HS-5 (cell line): ENCODE measurements at places on chromosomes 16 and 17.

- DNase-seq, result no peak
Measured at GRCh38 chr17:65365169-65365568, 196.3 kb downstream of the AXIN2 start.

DNA sequence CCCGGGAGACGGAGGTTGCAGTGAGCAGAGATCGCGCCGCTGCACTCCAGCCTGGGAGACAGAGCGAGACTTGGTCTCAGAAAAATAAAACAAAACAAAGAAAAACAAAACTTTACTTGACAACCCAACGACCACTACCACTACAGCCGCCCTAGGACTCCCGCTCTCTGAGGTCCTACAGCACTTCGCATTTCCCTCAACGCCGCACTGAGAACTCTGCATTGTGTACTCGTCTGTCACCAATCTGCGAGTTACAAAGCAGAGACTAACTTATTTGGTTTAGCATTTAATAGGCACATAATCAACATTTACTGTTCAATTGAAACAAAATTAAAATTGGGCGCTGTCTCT, 479 bp upstream of the ZNF207 start:
- no peak for DNase-seq

- DNase-seq, result no peak
Measured at GRCh38 chr17:17164676-17165075, 41.5 kb downstream of the PLD6 start.

DNA sequence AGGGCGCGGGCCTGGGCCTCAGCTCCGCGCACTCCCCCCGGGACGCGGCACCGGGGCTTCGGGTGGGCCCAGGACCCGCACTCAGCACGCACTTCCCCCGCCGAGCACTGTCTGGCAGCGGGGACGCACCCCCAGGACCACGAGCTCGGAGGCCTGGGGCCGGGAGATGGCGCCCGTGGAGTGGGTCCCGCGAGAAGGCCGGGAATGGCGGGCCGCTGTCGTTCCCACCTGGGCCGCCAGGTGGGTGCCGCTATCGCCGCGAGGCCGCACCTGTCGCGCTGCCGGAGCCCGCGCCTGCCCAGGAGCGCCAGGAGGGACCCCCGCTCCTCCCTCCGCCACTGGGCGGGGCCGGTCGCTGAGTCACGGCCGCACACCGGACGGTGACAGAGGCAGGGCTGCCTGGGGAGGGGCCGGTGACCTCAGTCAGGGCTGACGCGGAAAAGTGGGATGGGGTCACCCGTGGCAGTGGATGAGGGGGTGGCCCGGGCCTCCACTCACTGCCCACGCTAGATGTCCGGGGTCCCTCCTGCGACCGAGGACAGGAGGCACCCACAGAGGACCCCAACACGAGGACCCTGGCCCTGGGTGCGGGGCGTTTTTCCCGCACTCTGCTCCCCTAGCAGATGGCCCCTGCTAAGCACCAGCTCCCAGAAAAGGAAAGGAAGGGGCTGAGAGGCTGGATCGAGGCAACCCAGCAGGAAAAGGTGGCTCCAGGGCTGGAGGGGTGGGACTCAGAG, 6.9 kb upstream of the ACTG1 start:
- no peak for DNase-seq

GRCh38 chr17:73342050-73342522, 30.3 kb upstream of the CDC42EP4 start:
- no peak for DNase-seq

DNA sequence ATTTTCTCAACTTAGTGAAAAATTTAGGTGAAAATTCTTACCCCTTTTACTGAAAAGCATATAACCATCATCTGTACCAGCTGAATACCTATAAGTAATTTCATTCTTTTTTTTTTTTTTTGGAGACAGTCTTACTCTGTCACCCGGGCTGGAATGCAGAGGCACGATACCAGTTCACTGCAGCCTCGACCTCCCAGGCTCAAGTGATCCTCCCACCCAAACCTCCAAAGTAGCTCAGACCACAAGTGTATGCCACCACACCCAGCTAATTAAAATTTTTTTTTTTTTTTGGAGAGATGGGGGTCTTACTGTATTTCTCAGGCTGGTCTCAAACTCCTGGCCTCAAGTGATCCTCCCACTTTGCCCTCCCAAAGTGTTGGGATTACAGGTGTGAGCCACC, 33.8 kb downstream of the TUBD1 start:
- no peak for DNase-seq

DNA sequence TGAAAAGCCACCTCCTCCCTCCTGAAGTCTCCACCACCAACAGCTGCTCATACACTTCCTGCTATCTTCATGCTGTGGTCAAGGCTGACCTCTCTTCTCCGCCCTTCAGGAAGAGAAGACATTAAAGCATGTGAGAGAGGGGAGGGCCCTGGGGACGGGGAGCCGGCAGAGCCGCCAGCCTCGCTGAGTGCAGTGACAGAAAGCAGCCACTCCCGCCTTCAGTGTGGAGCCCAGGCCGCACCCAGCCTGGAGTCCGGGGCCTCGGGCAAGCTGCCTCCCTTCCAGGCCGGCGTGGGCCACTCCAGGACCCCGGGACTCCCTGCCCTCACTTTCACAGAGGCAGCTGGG, 94.7 kb upstream of the TNRC6C start:
- no peak for DNase-seq

DNA sequence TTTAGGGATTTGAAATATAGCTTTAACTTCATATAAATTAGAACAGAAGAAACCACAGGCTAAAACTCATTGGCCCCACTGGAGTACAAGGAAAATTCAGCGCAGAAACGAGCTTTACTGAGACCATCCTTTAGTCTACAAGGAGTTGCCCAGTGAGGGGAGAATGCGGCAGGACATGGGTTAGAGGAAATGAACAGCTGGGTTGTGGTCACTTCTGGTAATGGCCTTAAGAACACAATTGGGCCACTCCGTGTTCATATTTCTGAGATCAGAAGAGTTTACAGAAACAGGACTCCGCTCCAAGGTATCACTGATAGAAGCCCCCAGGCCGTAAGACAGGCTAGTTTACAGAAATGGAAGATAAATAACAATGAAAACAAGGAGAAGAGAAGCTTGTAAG, 188.3 kb downstream of the ZFHX3 start:
- no peak for DNase-seq

GRCh38 chr17:55731586-55732250, 9.1 kb upstream of the TMEM100 start:
- DNase-seq, result no peak

DNA sequence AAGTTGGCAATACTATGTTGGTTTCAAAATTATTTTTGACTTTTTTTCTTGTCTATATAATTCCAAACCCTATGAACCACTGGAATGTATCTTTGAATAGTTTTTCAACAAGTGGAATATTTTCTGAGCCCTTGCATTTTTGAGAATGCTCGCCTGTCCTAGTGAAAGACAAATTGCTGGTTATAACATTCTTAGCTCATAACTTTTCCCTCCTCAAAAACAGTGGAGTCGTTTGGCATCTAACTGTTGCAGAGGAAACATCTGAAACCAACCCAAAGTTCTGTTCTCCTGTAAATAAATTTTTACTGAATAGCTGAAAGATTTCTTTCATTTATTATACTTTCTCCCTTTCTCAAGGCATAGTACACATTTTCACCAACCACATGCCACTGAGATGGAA, 11.3 kb upstream of the COX10 start:
- DNase-seq, result no peak

DNA sequence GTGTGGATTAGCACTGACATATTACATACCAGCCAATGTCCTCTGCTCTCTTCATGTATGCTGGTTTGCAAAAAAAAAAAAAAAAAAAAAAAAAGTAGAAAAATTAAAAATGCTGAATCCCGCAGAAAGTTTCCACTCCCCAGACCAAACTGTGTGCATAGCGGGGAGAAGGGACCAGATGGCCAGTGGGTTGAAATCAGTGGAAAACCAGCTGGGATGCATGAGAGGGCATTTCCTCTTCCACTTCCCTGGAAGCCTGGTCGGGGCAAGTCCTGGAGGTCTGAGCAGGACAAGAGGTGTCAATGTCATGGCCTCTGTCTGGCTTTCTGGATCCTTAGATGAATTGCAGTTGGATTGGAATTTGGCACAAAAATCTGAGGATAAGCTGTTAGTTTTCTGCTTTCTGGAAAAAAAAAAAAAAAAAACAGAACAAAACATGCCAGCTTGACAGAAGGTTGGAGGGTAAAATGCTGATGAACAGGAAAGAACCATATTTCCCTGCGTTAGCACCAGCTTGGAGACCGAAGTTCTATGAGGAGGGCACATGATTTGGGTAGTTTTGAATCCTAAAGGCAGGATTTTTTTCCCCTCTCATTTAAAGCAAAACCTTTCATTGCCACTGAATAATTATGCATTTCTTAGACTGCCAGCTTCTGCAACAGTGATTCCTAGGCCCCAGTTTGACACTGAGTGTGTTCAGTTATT, 941.5 kb upstream of the EEF2KMT start:
- DNase-seq, result no peak

DNA sequence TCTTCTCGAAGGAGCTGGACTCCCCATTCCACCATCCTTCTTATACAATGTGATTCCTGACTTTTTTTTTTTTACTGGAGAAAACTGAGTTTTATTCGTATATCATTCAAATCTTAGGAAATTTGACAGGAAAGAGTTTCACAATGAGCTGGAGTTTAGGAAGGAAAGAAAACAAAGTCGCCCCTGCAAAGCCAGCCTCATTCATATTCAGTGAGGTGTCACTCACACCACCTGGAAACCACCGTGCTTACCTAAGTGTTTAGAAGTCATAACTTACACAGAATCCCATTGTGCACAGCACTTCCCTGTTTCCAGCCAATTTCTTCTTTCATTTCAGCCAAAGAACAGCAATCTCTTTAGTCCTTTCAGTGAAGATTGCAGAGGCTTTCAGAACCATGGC, 90.3 kb upstream of the CHMP6 start:
- DNase-seq, result no peak

DNA sequence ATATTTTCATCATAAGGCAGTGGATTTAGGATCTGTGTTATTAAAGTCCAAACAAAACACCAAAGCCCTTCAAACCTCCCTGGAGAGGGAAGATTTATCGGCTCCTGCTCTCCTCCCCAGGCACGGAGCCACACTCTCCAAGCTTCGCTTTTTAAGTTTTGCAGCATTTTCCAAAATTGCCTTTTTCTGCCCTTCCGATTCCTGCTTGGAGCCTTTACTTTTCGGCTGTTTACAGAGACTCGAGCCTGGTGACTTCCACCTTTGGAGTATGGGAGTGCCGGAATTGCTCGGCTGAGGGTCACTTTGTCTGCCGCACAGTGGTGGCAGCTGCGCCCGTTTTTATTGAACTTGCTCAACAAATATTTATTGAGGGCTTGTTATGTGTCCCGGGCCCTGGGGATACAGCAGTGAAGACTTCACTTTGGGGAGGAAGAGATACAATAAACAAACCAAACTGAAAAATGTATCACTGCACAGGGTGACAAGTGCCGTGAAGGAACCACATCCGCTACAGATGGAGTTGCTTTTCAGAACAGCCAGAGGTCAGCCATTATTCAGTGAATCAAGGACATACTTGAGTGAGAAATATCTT, 185.5 kb downstream of the NTN1 start:
- no peak for DNase-seq

DNA sequence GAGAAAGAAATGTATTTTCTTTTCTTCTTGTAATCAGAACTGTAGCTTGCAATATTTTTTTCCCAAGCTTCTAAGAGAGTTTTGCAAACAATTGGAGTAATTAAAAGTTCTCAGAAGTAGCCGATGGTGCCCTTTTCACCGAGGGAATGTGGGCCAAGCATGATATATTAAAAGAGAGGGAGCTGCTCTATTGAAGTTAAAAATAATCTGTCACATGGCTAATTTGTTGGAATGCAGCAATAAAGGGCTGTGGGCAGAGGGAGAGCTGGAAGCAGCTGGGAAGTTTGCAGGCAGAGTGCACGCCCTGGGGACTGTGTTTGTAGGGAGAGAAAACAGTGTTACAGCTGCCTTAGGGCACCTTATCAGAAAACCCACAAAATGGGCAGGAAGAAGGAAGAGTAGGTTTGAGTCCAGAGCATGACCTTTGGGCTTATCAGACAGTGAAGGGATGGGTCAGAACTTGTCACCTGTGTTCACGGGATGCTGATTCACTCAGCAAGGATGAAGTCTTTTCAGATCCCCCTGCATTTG, 18.5 kb upstream of the TERF2 start:
- no peak for DNase-seq

DNA sequence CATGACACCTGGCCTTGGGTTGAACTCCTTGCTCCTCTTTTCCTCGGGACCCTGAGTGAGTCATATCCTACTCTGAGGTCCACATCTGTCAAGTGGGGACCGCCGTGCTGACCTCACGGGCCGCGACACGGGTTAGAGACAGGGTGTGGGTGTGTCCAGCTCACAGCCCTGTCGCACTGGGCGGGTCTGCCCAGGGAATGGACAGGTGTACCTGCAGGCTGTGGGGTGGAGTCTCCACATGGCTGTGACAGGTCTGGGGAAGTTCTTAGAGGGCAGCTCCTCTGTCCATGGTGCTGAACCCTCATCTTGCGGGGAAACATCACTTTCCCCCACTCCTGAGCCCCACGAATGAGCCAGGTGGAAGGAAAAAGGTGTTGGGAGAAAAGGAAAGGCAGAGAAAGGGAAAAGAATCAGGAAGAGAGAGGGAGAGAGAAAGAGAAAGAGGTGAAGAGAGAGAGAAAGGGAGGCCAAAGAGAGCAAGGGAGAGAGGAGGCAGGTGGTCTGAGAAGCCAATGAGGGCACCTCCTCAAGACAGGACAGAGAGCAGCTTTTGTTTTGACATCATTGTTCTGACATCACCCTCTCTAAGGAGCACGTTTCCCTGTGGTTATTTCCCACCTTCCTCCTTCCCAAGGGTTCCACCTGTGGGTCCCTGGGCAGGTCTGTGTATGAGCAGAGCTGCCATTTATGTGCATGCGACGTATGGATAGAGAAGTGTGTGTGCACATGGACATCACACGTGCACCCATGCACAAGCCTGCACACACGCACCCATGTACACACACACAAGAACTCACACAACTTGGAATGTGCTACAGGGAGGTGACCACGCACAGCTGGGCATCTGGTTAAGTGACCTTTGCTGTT, 32.6 kb upstream of the CBFA2T3 start:
- DNase-seq, result no peak

- DNase-seq, result no peak
Measured at GRCh38 chr16:85027958-85028684, 526 bp downstream of the KIAA0513 start.

DNA sequence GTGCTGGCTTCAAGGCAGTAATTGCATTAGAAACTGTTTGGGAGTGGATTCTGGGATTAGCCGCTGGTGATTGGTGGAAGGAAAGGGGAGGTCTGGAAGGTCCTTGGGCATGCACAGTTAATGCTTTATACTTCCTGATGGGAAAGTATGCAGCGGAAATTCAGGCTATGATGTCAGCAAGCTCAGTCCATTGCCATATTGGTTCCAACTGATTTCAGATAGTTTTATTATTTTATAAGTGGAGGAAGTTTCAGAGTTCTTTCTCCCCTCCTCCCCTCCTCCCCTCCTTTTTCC, 8.1 kb upstream of the CMTR2 start:
- DNase-seq, result no peak

GRCh38 chr17:67164302-67164701, 80.7 kb downstream of the HELZ start:
- DNase-seq, result no peak

GRCh38 chr17:8137645-8138373, 13.9 kb upstream of the HES7 start:
- no peak for DNase-seq

- no peak for DNase-seq
Measured at GRCh38 chr16:30813821-30814189, 26.8 kb upstream of the ZNF629 start.
